ENCODE measurements at places on chromosomes 6 and 20. TPM values are rescaled to one million over a fixed set of nuclear protein-coding genes. Genes with fewer than 3 reads are reported as not detected.

NCOA3 gene
- total RNA-seq: 24.3 TPM

ASIP gene
- not detected for total RNA-seq

ZC2HC1B gene
- not detected for total RNA-seq

C20orf202 gene
- total RNA-seq: under 0.01 TPM

HECA gene
- 26.6 TPM for total RNA-seq

NMBR gene
- not detected for total RNA-seq

PHACTR3 gene
- not detected for total RNA-seq

Data from smooth muscle cell of trachea (primary cell).